Posterior vena cava (tissue), 2 donors: ENCODE measurements at places on chromosomes 4 and X. TPM values are rescaled to one million over a fixed set of nuclear protein-coding genes. Genes with fewer than 3 reads are reported as not detected.
A peak's percentile ranks its signal among the peaks of the same experiment; 100 is the strongest.

- no peak for DNase-seq
Measured at GRCh38 chrX:12396584-12396983, 258.3 kb downstream of the FRMPD4 start.

DNA sequence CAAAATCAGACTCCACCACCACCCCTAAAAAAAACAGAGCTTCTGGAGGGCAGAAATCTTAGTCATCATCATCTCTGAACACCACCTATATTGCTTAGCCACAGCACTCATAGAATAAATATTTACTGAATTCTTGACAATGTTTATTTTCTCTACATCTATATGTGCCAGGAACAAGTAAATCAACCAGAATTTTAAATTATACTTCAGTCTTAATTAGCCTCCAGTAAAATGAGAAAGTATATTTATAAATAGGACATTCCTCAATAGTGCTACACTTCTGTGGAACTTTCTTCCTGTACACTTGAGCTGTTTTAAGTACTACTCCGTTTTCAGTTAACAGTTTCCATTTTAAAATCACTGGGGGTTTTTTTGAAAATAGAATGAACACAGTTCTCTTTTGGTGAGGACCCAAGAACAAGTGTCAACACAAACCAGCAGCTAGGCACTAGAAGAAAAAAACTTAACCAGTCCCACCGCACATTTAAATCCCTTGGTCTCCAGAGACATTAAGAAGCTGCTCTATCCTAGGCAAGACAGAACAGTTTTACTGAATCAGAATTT lies 25.5 kb downstream of the SMIM14 start:
- DNase-seq = no peak

Gene PNCK
- 58.9 TPM for total RNA-seq

Gene FAT4
- total RNA-seq = 22.8 TPM

Gene ADGRG4
- 0.71 TPM for total RNA-seq

GRCh38 chr4:120443116-120443515 lies 376.5 kb upstream of the MAD2L1 start:
- DNase-seq = no peak

Gene CD40LG
- total RNA-seq = not detected

- no peak for DNase-seq
Measured at GRCh38 chrX:79138658-79139241, 5.7 kb upstream of the GPR174 start.

Gene PAGE2
- total RNA-seq = not detected

DNA sequence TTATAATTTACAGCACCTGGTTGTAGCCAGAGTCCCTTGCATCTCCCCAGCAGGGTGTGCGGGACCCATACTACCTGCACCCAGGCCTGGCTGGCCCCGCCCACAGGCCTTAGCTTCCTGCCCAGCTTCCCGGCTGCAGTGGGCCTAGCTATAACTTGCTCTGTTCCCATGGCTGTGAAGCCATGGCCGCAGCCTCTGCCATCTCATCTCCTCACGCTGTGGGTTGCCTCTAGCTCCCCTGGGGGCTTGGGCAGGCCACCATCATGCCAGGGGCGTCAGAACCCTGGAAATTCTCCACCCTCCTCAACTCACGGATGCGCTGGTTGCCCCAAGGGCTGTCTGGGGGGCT lies 26.1 kb upstream of the SORBS2 start:
- DNase-seq = no peak

GRCh38 chr4:174709526-174709925 lies 119.5 kb downstream of the GLRA3 start:
- DNase-seq = no peak

- no peak for DNase-seq
Measured at GRCh38 chr4:83207497-83208101, 77.0 kb downstream of the COQ2 start.

DNA sequence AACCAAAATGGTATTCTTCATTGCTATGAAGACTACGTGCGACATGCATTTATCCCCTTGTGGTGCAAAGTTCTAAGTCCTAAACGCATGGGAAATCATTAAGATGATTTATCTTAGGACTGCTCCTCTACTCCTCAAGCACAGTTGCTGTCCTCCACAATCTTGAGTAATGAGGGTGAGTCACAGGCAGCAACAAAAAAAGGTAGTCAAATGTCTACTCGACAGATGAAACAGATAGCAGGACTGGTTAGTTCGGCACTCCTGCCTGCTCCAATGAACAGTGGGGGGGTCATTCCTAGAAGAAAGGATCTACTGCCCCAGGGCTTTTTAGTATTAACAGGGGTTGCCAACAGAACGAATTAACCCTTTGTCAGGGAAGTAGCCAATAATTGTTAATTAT lies 233.7 kb upstream of the FGF13 start:
- no peak for DNase-seq

Gene PPBP
- 1.3 TPM for total RNA-seq

GRCh38 chr4:26609391-26609790 lies 25.5 kb downstream of the TBC1D19 start:
- no peak for DNase-seq

Gene ART3
- total RNA-seq = not detected

DNA sequence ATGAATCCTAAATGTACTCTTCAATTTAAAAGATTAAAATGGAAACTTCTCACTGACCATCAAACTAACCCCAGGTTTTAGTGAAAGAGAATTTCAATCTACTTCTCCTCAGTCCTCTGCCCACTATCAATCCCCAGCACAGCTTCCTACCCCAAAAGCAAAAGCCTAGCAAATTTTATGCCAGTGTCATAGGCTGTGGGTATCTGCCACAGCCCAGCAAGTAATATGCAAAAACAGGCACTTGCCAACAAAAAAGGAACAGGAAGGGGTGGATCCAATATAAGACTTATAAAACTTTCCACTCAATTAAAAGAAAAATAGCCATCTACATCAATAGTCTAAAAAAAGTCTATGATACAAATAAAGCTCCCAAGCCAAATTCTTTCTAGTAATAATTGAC lies 22.3 kb downstream of the CAMK2D start:
- DNase-seq = no peak

GRCh38 chrX:63275127-63275526 lies 76.0 kb downstream of the SPIN4 start:
- DNase-seq = no peak

- no peak for DNase-seq
Measured at GRCh38 chr4:73609706-73610105, 10.5 kb downstream of the RASSF6 start.

DNA sequence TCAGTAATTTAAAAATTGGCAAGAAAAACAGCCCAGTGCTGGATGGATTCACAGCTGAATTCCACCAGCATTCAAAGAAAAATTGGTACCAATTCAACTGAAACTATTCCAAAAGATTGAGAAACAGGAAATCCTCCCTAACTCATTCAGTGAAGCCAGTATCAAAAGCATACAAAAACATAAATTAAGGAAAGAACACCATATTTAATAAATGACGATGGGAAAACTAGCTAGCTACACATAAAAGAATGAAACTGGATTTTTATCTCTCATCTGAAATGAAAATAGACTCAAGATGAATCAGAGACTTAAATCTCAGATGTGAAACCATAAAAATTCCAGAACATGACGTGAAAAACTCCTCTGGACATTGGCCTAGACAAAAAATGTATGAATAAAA lies 516.8 kb upstream of the SPANXN1 start:
- no peak for DNase-seq

DNA sequence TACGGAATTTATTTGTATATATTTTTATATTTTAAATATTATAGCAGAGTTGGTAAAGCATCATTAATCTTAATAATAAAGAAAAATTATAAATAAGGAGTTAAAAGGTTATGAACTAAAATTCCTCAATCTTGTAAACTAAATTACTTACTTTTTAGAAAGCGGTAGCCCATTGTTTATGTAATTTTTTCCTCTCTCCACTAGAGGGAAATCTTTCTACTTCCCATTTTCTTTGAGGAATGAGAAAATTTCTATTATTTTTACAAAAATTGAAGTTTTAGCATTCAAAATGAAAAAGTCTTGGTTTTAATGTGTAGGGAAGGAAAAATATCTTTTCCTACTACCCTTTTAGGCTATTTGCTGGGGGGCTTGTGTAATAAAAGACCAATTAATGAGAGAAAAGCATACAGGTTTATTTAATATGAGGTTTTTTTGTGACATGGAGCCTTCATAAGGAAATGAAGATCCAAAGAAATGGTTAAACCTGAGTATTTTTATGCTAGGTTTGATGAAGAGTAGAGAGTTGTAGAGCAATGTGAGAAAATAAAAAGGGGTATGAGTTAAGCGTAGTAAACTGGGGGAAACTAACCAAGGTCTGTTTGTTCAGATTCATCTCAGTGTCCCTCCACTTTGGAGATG lies 68.7 kb upstream of the ADAD1 start:
- no peak for DNase-seq

GRCh38 chrX:44265559-44265958 lies 77.9 kb downstream of the EFHC2 start:
- DNase-seq = no peak

DNA sequence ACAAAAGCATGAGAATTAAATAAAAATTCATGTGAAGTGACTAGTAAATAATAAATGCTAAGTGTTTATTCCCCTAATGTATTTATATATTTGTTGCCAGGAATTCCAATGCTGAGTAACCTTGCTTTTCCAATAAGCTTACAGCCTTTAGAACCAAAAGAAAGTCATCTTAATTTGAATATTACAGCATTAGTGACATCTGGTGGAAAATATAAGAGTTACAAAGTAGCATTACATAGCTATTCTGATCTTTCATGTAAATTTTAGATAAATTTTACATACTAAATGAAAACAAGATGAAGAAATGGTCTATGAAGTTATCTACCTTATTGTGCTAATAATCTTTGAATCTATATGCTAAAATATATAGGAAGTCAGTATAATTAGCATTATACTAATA lies 10.4 kb downstream of the MAD2L1 start:
- no peak for DNase-seq

Gene XKRX
- 0.14 TPM for total RNA-seq

- peak; percentile 87 for DNase-seq
Measured at GRCh38 chrX:12901486-12901885, 4.9 kb upstream of the TLR8 start.

DNA sequence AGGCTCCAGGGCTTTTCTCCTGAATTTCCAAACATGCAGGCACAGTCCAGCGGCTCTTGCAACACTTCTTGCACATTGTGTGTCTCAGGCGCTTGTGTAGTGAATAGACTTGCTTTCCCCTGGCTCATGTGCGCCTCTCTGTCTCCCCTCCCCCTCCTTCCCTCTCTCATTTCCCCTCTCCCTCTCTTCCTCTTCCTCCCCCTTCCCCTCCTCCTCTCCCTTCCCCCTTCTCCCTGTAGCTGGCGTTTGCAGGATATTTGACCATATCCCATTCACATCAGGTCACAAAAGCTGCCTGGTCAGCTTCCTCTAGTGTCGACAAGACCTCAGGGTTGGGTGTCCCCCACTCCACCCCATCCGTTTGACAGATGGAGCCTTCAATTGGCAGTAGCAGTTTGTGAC lies 2.4 kb downstream of the CHST7 start:
- no peak for DNase-seq
